ENCODE measurements at places on chromosomes 3 and 15.

DNA sequence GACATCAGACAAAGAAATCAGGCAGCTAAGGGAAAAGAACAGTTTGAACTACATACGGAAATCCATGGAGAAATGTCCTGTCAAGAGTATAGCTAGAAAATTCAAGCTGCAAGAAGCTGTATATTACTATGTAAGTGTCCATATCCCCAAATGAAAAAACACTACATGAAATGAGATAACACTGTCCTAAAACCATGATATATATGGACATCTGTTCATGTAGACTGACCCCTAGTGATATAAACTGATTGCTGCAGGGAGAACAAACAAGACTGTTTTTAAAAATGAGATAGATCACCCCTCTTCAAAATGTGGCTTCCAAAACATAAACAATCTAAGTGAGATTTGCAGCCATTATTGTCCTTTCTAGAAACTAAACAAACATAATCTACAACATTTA lies 985.6 kb downstream of the EPHA3 start:
- DNase-seq: no peak

DNA sequence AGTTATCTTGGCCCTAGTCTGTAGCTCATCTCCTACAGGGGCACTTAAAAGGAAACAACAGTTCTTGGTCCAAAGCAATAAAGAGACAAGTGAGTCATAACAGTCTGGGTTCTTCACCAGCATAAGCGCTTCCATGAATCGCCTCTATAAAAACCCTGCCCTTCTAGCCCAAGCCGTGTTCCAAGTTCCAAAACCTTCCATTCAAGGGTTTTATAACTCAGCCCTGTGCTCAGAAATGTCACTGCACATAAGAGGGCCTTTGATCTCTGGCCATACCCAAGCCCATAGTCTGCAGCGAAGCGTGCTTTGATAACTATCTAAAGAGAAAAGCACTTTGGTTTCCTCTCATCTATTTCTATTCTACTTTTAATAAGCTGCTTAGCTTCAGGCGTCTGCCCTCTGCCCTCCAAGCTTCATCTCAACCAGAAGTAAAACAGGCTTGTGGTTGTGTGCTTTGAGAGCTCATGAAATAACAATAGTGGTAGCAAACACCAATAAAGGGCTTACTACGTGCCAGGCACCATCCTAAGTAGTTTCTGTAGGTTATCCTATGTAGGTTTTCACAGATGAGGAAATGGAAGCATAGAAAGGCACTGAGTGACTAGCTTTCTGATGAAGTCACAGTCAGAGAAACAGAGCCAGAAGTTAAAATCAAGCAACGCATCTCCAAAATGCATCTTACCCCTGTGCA lies 64.0 kb upstream of the AKAP13 start:
- DNase-seq: no peak

DNA sequence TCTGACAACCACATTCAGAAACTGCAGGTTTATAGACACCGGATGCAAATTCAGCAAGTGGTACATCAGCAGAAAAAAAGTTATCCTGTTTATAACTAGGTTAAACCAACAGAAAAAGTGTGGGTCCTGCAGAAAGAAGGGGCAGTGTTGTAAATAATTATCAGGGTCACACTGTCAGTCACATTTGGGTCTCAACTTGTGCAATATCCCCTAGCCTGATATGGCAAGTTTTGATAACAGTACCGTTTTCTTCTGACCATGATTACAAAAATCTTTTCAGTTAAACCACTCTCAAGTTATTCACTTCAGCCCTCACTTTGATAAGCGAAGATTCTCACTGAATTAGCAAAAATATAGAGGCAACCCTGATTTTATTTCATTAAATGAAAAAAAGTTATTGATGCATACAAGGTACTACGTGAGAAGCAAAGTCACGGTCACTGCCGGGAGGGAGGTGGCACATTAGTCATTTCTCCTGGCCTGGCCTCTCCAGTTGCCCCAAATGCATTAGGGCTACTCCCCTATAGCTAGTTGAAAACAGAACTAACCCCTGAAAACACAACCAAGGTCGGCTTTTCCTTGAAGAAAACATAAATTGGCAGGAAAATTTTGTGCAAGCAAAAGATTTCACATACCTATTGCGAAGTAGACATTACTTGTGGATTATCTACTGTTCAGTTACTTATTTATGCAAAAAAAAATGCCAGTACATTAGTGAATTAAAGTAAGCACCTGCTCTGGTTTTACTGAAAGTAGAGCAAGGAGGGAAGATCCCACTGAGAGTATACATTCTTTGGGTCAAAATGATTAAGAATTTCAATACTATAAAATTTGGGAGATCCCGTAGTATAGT lies 28.6 kb downstream of the IL5RA start:
- no peak for DNase-seq

DNA sequence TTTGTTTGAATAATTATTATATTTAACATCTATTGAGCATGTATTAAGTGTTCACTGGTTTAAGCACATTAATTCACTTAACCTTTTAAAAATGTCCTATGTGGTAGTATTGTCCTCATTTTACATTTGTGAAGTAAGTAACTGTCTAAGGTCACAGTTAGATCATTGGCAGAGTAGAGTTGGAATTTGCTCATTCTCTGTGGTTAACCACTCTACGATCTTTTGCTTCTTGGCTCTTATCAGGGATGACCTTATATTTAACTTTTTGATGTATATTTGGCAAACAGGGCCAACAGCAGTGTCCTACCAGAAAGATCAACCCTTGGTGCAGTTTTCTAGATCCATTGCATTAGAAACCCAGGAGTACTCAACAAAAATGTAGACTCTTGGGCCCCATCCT lies 34.0 kb downstream of the PXK start:
- no peak for DNase-seq

GRCh38 chr3:167520266-167521005 lies 46.6 kb upstream of the SERPINI2 start:
- DNase-seq: no peak

- no peak for DNase-seq
These were observed 142.7 kb upstream of the DPPA4 start for GRCh38 chr3:109480014-109480413.

GRCh38 chr15:96019114-96019513 lies 311.4 kb upstream of the NR2F2 start:
- DNase-seq: no peak

DNA sequence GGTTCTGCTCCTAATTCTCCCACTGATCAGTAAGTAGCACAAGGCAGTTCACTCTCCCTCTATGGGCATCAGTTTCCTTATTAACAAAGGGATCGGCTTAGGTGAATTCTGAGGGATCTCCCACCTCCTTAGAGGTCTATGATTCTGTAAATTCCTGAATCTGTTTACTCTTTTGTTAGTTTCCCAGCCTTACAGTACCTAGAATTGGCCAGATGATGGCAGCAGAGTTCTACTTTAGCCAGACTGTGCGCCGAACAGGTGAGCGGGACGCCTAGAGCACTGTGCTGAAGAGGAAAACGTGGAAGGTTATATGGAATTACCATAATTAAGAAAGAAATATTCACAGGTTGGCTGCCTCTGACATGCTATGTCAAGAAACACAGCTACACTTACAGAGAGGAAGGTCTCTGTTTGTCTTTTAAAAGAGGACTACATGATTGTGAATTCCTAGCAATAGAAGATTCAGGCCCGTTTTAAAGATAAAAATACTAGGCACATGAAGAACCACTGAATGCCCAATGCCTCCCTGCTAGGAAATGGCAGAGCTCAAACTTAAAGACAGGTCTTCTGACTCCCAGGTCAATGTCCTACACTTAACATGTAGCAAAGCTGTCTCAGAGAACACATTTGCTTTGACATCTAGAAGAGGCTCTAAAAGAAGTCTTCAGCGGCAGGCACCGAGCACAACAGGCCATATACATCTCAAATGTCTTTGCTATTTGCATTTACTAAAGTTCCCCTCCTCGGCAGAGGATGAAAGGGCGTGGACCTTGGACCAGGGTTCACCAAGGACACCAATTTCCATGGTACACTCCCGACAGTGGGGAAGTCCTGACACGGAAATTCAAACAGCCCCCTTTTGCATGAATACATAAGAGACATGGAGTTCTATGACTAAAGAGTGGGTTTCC lies 259.9 kb downstream of the FGF12 start:
- no peak for DNase-seq

GRCh38 chr3:105686278-105686897 lies 182.4 kb downstream of the CBLB start:
- no peak for DNase-seq

- DNase-seq: no peak
These were observed 114.4 kb upstream of the WNT5A start for GRCh38 chr3:55601366-55602080.

GRCh38 chr3:70516076-70516475 lies 203.6 kb upstream of the MDFIC2 start:
- no peak for DNase-seq

DNA sequence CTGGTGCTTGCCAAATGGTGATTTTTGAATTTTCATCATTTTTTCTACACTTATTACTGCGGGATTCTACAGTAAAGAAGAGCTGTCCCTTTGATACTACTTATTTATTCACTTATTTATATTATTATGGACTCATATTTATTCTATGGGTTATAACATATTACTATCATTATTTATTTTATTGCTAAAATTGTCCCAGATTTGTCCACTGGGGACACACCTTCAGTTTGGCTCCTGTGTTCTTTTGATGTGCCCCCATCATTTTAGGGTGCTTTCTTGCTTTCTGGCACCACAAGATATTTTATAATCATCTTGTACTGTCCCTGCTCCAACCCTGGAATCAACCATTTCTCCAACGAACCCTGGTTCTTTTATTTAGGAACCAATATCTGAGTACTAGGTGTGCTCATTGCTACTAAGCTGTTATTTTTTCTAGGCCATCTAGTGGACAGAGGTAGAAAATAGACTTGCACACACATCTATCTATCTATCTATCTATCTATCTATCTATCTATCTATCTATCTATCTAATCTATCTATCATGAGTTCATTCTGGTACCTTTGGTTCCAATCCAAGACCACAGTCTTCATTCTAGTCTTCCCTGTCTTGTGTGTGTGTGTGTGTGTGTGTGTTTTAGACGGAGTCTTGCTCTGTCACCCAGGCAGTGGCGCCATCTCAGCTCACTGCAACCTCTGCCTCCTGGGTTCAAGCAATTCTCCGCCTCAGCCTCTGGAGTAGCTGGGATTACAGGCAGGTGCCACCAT lies 16.0 kb downstream of the SLC22A14 start:
- no peak for DNase-seq

- DNase-seq: no peak
These were observed 12.9 kb downstream of the MON1A start for GRCh38 chr3:49916686-49917085.

DNA sequence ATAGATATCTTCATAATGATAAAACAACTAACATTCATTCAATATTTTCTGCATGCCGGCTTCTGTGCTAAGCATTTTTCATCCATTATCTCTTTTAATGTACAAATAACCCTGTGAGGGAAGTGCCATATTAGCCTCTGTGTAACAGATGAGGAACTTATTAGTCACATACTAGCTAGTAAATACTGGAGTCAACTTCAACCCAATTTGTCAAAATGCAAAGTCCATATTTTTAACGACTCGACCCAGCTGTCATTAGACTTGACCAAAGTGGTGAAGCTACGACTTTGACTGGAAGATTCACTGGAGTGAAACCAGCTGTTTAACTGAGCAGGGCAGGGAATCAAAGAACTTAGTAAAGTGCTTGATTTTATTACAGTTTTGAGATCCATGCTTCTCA lies 41.6 kb downstream of the PARP15 start:
- DNase-seq: no peak
